ENCODE measurements at places on chromosomes 6 and 20.

GRCh38 chr6:170198298-170198697, 92.6 kb downstream of the DLL1 start:
- DNase-seq: no peak

DNA sequence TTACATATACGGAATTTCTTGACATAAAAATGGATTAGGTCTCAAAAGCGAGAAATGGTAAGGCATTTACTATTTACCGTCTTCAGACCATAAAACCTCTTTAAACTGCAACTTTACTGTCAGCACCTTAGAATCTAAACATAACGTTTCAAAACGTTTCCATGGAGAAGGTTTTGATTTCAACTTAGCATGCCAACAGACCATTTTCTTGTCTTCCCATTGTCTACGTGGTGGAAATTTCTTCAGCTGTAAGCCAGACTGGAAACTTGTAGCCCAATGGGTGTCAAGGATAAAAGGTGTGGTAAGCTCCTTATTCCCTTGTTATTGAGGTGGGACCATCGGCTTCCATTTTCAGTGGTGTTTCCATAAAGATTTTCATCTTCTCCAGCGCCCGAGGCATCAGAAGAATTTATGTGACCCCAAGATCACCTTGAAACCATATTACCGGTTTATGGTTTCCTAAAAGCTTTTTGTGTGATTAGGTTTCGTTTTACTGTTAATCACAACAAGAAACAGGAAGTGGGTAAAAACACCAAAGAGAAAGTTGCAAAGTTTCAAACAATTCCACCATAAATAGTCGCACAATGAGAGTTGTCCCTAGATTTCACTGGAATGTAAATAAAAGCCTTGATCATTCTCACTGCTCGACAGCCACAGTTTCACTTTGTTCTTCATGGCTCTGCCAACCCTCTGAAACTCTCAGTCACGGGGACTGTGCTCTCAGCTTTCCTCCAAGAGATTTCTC, 63.0 kb upstream of the CD2AP start:
- peak; percentile 13 for DNase-seq

DNA sequence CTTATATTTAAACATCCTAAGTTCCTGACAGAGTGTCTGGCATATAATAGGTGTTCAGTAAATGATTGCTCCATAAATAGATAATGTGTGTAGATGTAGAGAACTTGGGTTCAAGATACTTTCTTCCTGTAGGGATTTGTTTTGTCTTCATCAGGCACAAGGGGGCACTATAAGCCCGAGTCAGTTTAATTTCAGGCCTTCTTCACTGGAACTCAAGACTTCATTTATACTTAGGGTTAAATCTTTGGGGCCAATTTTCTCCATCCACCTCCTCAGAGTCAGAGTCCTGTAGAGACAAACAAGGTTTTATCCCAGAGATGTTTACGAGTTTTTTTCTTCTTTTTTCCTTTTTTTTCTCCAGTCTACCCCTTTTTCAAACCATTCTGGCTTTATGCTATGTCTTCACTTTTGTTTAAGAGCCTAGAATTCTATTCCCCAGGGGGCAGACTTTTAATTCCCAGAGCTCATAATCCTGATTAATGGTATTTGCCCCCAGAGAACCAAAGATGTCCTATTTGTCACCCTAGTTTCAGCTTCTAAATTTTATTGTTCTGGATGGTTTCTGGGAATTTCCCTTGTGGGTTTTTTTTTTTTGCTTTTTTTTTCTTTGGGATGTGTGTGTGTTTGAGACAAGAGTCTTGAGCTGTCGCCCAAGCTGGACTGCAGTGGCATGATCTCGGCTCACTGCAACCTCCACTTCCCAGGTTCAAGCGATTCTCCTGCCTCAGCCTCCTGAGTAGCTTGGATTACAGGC, 88.4 kb downstream of the HFE start:
- peak; percentile 52 for DNase-seq

DNA sequence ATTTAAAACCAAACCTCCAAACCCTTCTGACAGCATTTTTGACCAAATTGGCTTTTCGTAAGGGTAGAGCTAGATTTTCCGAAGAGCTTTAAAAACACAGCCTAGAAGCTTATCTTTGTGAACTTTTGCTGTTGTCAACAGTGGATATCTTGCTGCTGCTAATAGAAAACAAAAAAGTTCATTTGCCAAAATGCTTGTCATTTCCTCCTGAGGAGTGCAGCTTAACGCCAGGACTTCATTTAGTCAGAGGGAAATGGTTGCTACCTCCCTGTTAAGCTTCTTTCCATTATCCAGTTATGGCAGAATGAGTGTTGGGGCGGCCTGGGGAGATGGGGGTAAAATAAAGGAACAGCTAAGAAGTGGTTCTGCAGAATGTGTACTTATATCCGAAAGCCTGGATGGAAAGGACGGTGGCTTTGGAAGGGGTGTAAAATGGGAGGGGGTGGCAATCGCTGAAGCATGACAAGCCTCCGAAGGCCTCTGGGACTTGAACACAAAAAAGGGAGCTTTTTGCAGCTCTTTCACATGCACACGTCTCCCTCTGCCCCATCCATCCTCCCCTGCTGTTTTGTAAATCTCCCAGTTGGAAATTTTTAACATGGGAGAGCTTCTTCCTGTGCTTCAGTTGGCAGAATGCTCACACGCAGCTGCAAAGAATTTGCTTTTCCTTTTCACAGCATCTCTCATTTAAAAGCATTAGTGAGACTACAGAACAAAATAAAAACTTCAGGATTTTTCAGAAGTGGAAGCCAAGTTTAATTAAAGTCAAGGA, 22.5 kb downstream of the JARID2 start:
- no peak for DNase-seq

DNA sequence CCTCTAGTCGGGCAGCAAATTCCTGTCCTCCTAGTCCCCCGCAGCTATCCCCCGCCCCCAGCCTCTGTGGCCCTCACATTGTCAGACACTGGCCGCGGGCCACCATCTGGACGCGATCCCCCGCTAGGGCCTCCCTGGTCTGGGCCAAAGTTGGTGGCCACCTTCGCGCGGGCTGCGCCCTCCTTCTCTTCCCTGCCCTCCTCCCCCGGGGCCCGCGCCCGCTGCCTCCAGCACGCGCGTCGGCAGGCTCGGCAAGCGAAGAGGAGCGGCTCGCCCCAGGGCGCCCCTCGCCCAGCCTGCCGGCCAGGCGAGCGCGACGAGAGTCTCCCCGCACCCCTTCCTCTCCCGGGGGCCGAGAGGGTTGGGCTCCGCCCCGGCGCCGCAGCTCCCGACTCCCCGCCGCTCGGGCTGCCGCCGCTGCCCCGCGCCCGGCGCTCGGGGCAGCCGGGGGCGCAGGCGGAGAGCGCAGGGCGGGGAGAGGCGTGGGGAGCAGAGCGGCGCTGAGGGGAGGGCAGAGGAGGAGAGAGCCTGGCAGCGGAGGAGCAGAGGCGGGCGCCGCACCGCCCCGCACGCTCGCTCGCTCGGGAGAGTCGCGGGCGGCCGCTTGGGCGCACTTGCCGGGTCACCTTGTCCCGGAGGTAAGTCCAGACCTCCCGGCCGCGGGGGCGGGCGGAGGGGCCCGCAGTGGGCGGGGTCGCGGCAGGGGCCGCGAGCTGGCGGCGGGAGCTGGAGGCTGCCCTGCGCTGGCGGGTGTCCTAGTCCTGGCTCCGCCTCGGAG, at the start of gene SYNDIG1:
SYNDIG1 (plus strand) TSS at position 514 of the 778 bp plus-strand sequence. CDS start 73,469 bp downstream, outside the sequence.
- DNase-seq: no peak

GRCh38 chr6:93260881-93261280, 158.5 kb downstream of the EPHA7 start:
- DNase-seq: no peak

DNA sequence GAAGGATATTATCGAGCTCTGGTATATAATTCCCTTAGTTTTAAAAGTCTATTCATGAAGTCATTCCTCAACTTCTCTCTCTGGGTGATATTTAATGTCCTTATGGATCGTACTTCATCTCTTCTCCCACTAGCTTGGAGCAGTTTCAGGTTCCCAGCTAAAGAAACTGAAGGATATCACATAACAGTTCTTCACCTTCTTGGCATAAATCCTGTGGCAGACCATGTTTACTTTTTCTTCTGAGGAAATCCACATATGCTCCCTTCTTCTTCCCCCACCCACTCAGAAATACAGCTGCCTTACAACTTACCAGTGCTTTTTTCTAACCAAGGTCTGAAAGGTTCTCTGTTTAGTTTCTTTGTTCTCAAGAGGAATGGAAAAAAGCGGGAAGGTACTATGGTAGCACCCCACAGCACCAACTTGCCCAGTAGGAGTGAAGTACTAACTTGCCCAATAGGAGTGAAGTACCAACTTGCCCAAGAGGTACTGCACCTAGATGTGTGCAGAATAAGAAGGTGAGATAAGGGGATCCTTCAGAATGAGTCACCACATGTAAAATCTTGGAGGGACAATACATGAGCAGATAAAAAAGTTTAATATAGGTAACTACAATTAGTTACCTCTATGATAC, 53.1 kb downstream of the TSPYL4 start:
- no peak for DNase-seq

DNA sequence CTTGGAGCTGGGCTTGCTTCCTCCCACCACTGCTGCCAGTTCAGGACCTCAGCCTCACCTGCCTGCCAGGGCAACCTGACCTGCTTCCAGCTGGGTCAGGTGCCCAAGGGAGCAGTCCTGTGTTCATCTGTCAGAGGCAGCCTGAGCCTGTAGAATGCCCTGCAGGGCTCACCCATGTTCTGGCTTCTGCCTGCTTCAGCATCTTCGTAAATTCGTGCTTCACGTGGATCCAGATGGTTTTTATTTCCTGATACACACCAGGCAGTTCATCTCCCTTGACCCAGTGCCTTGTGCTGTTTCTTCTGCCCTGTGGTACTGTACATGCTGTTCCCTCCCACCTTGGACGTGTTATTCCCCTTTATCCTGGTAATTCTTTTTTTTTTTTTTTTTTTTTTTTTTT, 50.2 kb downstream of the ARID1B start:
- no peak for DNase-seq

- no peak for DNase-seq
These were observed 54.6 kb downstream of the STK35 start for GRCh38 chr20:2156224-2156623.

GRCh38 chr20:43925801-43926200, 11.1 kb downstream of the TOX2 start:
- no peak for DNase-seq

- DNase-seq: no peak
These were observed 77.6 kb downstream of the ZMYND8 start for GRCh38 chr20:47278907-47279348.

GRCh38 chr6:12066297-12066696, 54.2 kb downstream of the HIVEP1 start:
- no peak for DNase-seq

DNA sequence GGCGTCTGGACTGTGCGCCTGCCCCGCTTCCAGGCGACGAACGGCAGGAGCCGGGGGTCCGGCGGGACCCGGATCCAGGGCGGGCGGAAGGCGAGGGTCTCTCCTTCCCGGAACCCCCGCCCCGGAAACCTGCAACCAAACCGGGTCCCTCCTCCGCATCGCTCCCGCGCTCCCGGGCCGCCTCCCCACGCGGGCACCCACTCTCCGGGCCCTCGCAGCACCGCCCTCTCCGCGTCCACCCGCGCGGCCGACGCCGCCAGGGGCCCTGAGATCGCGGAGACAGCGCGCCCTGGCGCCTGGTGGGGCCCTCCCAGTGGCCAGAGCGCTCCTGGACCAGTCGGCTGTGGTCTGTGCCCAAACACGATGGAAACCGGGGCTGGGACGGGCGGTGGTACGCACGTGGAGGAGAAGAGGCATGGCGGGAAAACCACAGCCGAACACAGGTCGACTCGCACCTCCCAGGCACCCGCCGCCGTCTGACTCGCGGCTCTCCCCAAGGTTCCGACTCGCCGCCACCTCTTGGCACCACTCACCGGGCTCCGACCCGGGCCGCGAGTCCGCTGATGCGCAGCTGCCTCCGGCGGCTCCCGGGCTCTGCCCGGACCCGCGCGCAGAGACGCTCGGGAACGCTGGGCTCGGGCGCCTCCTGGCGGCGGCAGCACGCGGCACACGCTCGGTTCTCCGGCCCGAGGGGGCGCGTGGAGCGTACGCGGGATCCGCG, 7.9 kb downstream of the NKX2-2 start:
- peak; percentile 57 for DNase-seq

- DNase-seq: no peak
These were observed 89.4 kb downstream of the PLG start for GRCh38 chr6:160791459-160791858.

DNA sequence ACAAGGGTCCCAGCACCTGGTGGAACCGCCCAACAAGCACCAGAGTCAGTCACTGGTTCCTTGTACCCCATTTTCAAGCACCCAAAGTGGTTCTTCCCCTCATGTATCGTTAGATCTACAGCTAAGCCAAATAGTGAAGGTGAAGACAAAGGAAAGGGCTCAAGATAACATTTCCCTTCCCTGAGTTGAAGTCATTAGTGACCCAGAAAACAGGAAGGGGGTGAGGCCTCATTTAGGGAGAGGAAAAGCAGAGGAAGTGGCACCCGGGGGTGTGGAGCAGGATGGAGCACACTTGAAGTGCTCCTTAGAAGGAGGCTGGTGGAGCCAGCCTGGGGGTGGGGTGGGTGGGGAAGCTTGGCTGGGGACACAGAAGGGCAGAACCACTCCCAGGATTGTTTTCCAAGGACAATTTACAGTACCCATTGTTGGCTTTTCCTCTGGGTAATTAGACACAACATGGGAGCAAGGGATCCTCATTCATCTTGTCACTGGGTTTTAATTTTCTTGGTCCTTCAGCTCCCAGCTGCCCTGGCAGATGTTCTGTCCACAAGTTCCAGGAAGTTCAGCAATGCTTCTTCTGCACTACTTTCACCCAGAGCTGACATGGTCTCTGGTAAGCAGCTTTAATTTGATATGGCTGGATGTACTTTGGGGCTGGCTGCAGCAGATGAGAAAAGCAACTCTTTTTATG, 73.3 kb upstream of the CD93 start:
- no peak for DNase-seq

DNA sequence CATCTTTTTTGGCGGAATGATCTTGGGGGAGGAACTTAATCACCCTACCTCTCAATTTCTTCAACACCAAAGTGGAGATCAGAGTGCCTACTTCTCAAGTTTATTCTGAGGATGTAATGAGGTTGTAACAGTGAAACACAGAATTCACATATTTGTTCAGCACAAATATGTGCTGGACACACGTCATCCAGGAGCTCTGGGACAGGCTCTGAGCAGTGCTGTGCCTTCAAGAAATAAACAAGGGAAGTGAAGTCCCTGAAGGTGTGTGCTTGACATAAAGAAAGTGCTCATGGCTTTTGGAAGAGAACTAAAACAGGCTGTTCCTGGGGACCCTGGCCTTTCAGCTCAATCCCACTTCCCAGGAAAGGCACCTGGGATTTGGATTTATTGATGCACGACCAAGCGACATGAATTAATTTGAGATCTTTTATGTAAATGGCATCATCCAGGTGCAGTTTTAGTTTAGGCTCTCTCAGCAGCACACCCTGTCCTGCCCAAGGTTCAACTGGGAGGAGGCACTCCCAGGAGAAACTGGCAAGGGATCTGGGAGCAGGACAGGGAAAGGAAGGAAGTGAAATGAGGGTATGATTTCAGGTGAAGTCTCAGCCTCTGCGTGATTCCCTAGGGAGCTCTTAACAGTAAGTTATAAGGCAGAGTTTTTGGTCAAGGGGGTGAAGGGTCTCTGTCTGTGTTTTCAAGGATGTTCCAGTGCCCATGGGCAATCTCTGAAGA, 211.0 kb downstream of the FOXA2 start:
- DNase-seq: no peak

GRCh38 chr6:56329271-56330050, 82.1 kb upstream of the COL21A1 start:
- DNase-seq: no peak

- DNase-seq: no peak
These were observed 11.3 kb downstream of the MBOAT1 start for GRCh38 chr6:20200761-20201630.

GRCh38 chr6:129552413-129552812, 157.6 kb downstream of the ARHGAP18 start:
- DNase-seq: no peak

- no peak for DNase-seq
These were observed 184.7 kb downstream of the CDH4 start for GRCh38 chr20:61436667-61437279.
